CMK (cell line): ENCODE measurements at places on chromosomes 12 and 14.

- DNase-seq: no peak
Observed at GRCh38 chr12:4643747-4644146, 5.1 kb downstream of the AKAP3 start.

GRCh38 chr12:100043631-100044030 is 58.9 kb upstream of the ANKS1B start:
- DNase-seq: no peak

GRCh38 chr12:174124-174523 is 39.8 kb downstream of the SLC6A12 start:
- DNase-seq: no peak

- no peak for DNase-seq
Observed at GRCh38 chr12:12976366-12976765, 23.7 kb downstream of the HEBP1 start.

GRCh38 chr12:127081058-127081457 is 1185.9 kb upstream of the TMEM132C start:
- DNase-seq: no peak
